ENCODE measurements at places on chromosomes 11 and 22.

- DNase-seq: peak; percentile 73
Measured at GRCh38 chr22:26658671-26659478, 1.5 kb downstream of the MIAT start.

- DNase-seq: peak; percentile 80
Measured at GRCh38 chr22:41998361-41999261, at the start of gene WBP2NL. Gene WBP2NL, plus strand, starts transcription at chr22:41998788. Its CDS starts 31 bp downstream, at chr22:41998819.

DNA sequence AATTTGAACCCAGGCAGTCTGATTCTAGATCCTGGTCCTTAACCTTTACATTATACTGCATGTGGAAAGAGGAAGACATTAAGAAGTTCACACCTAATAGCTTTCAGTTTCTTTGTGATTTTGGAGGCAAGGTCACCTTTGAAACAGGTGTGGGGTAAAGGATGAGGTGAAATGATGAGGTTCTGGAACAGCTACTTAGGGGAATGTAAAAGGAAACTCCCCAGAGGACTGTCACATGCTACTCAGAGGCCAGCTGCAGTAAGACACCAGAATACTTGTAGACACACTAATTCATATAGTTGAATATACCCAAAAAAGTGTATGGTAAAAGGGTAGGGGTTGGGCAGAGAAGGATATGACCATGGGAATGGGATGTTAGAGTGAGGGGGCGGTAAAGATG lies 5.4 kb downstream of the APIP start:
- DNase-seq: no peak

DNA sequence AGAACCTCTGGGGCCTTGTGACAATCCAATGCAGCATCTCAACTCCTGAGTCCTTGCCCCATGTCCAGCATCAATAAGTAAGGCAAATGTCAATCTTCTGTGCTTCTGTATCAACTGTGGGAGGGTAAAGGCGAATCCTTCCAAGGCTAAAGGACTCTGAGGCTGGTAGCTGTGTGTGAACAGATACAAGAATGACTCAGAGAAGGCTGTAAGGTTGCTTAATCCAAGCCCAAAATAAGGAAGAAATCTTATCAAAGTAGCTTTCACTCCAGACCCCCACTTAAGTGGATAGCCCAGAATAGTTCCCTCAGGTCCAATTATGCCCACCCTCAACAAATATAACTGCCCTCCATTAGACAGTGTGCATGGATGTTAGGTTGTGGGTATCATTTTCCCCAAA lies 28.1 kb upstream of the SCGB1A1 start:
- no peak for DNase-seq

GRCh38 chr11:30216534-30216933 lies 14.3 kb upstream of the FSHB start:
- DNase-seq: no peak

- DNase-seq: no peak
Measured at GRCh38 chr11:104134745-104135144, 29.2 kb downstream of the PDGFD start.

GRCh38 chr22:38981005-38981991 lies 849 bp upstream of the APOBEC3B start:
- no peak for DNase-seq

GRCh38 chr11:6452219-6452618 lies 11.4 kb upstream of the HPX start:
- no peak for DNase-seq

Measured in stimulated activated CD4-positive, alpha-beta T cell treated with anti-CD3 and anti-CD28 coated beads, TNF-alpha, amount 100 ng/mL, for 4 hours (primary cell).